Stomach (tissue), 19 donors: ENCODE measurements at places on chromosomes 1 and 21. TPM values are rescaled to one million over a fixed set of nuclear protein-coding genes. Genes with fewer than 3 reads are reported as not detected.
A peak's percentile ranks its signal among the peaks of the same experiment; 100 is the strongest.

CAPN8 gene
- total RNA-seq, result 254 TPM

CCDC17 gene
- 17.1 TPM for total RNA-seq

OLIG1 gene
- not detected for total RNA-seq

DNA sequence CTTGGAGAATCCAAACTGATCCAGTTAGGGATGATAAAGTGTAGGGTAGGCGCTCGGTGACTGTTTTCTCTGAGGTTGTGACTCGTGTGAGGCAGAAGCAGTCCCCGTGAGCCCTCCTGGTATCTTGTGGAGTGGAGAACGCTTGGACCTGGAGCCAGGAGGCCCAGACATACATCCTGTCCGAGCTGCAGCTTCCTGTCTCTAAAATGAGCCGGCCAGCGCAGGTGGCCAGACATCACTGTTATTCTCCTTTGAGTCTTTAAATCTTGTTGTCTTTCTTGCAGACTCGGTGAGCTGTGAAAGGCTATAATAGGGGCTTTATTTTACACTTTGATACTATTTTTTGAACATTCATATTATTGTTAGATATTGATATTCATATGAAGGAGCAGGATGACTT is 12.3 kb downstream of the PCSK9 start:
- no peaks in the 10 kb centered on the region for H3K4me1 ChIP-seq

DNA sequence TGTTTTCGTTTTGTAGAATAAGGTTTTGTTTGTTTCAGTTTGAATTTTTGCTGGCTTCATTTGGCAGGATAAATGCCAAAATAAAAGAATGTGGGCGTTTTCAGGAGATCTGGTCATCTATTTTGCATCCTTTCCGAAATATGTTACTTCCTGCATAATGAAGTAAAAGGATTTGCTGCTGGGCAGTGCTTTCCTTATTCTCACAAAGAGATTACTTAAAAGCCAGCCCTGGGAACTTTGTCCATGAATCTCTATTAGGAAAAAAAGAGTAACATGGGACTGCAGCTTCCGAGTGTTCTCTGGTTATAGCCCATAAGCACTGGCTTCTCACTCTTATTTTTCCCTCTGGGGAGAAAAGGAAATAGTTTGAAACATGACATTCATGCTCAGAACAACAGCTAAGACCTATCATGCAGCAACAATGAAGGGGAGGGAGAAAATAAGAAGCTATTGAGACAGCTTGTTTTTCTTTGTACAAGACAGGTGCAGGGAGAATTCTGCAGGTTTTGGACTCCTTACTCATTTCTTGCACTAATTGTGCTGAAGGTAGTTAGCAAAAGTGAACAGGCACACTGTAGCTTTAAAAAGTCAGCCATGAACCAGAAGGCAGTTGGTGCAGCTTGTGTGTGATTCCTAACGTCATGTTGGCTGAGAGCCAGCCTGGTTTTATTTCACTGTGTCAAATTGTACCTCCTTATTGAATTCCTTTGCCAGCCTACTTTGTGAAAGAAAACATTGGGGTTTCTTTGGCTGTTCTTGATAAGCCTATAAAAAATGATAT is at the start of gene SAMD13:
SAMD13 (plus strand) TSS at position 705 of the 781 bp plus-strand sequence. CDS start 1,527 bp downstream, outside the sequence.
- no peaks in the 10 kb centered on the region for H3K27me3 ChIP-seq
- H3K4me1 ChIP-seq, result peaks cover 48% of the 10 kb centered on the region
- DNase-seq, result peak; percentile 96
- H3K36me3 ChIP-seq, result no peaks in the 10 kb centered on the region

DNA sequence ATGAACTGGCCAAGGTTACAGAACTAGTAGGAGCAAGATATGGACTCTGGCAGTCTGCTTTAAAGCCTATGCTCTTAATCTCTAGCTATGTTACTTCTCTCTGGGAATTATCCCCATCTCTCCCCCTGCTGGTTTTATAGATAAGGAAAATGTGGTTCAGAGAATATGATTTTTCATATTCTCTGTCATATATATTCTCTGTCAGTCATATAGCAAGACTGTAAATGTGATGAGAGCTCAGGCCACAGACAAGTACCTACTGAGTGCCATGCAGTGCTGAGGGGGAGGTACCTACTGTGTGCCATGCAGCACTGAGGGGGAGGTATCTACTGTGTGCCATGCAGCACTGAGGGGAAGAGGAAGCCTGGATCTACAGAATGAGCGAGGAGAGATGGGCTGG is 220.3 kb upstream of the FGGY start:
- H3K27me3 ChIP-seq, result no peaks in the 10 kb centered on the region
- peaks cover under 1% of the 10 kb centered on the region for H3K4me1 ChIP-seq
- DNase-seq, result no peak
- H3K27ac ChIP-seq, result no peak overlapping the region
- no peaks in the 10 kb centered on the region for H3K36me3 ChIP-seq

DNA sequence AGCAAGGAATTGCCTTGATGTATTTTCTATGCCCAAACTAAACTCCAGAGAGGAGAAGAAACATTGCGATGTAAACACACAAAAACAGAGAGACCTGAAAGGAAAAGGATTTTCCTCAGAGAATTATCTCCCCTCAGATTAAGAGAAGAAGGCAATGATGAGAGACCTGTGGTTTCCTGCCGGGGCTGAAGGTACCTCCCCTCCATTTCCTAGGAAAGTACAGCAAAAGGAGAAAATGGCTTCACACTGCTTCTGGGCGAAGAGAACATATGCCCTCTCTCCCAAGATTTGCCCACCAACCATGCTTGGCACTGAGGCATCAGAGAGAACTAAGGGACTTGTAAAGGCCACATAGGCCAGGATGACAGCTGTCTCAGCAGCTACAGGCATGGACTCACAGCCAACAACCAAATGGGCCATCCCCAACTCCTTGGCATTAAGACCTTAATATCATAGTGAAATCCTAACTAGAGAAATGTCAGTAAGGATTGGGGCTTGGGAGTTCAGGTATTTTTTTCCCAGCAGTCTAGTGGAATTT is 523.0 kb downstream of the PTPRC start:
- H3K4me1 ChIP-seq, result no peaks in the 10 kb centered on the region
- H3K27me3 ChIP-seq, result no peaks in the 10 kb centered on the region
- DNase-seq, result no peak
- no peaks in the 10 kb centered on the region for H3K36me3 ChIP-seq
- H3K27ac ChIP-seq, result no peak overlapping the region

- H3K4me1 ChIP-seq, result no peaks in the 10 kb centered on the region
- no peaks in the 10 kb centered on the region for H3K27me3 ChIP-seq
- DNase-seq, result no peak
- H3K36me3 ChIP-seq, result no peaks in the 10 kb centered on the region
- H3K4me3 ChIP-seq, result no peak overlapping the region
Measured at GRCh38 chr21:16302851-16303282, 573.1 kb downstream of the USP25 start.

DNA sequence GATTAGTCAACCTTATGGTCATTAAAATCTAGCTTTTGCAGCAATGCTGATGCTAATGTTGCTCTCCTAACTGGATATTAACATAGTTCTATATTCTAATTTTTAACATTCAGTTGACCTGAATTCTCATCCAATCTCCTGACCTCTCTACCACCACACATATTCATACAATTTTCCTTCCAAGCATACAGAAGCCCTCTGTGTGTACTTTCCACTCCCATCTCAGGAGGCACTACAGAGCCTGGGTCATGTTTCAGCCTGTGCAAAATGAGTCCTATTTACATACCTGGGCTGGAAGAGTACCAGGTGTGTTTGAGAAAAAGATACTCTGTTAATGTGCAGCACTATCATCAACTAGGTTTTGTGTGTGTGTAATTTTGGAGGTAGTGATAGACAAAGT is 486.3 kb downstream of the NEGR1 start:
- H3K4me3 ChIP-seq, result no peak overlapping the region
- H3K36me3 ChIP-seq, result no peaks in the 10 kb centered on the region
- no peaks in the 10 kb centered on the region for H3K27me3 ChIP-seq
- H3K4me1 ChIP-seq, result no peaks in the 10 kb centered on the region
- DNase-seq, result peak; percentile 21

- H3K36me3 ChIP-seq, result no peaks in the 10 kb centered on the region
- H3K27ac ChIP-seq, result no peak overlapping the region
- peaks cover 3% of the 10 kb centered on the region for H3K4me1 ChIP-seq
- H3K4me3 ChIP-seq, result no peak overlapping the region
Measured at GRCh38 chr1:227169343-227169742, 148.9 kb downstream of the CDC42BPA start.

- no peak overlapping the region for H3K27ac ChIP-seq
- H3K4me3 ChIP-seq, result no peak overlapping the region
- no peak for DNase-seq
- no peaks in the 10 kb centered on the region for H3K27me3 ChIP-seq
- peaks cover 7% of the 10 kb centered on the region for H3K4me1 ChIP-seq
- no peaks in the 10 kb centered on the region for H3K36me3 ChIP-seq
Measured at GRCh38 chr1:107865627-107866026, 99.4 kb downstream of the VAV3 start.
